ENCODE measurements at places on chromosomes 5 and 9.

- DNase-seq = no peak
These were observed 672.8 kb downstream of the ACTL7B start for GRCh38 chr9:108182950-108183381.

DNA sequence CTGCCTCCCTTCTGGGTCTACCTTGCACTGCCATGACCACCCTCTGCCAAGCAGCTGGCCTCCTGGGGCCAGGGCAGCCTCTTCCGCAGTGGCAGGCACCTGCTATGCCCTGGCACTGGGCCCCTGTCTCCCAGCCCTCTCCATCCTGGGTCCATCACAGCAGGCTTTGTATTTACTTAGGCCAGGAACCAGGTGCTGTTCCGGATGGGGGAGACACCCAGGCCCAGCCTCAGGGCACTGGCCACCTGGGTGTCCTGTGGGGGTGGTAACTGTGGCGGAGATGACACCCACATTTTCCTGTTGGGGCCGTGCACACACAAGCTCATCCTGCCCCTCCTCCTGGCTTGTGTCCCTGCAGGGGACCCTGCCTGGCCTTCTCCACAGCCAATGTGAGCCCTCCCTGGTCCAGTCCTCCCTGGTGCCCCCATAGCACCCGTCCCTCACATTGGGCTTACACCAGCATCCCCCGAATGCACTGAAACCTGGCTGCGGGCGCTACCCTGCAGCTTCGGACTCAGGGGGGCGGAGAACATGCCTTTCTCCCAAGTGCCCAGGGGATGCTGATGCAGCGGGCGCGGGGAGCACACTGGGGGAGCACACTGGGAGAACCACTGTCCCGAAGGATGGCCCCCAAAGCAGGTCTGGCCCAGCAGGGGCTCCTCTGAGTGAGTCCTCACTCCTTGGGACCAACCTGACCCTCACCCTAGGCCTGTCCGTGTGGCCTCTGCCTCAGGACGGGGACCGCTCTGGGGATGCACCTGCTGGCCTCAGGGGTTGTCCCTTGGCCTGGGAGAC lies 17.9 kb downstream of the FAM163B start:
- DNase-seq = no peak

DNA sequence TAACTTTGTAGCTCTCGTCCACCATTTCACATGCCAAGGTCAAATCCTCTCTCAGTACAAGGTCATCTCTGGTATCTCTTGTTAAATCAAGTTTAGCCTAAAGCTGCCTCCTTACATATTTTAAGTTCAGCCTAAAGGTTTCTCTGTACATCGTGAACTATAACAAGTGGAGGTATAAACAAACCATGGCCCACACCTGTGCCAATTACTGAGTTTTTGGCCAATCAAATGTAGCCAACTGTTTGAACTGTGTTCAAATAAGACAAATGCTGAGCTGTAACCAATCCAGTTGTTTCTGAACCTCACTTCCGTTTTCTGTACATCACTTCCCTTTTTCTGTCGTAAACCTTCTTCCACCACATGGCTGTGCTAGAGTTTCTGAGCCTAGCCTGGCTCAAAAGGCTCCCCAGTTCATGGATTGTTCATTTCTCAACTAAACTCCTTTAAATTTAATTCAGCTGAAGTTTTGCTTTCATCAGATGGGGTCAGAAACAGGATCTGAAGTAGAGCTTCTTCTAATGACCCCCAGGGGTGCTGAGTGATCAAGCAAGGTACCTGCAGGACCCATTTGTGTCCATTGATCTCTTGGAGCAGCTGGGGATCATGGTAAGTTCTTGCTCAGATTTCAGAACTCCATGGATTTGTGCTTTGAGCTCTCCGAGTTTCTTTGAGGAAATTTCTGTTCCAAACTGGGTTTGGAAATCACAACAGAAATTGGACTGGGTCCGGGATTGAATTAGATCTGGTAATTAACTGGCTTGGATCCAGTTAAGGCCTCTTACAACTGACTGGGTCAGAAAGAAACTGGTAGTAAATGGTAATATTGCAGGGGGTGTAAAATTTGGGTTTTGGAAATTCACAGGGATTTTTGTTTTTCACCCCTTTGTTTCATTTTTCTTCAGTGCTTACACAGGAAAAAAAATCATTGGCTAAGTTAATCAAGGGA lies 11.0 kb upstream of the NANS start:
- no peak for DNase-seq

DNA sequence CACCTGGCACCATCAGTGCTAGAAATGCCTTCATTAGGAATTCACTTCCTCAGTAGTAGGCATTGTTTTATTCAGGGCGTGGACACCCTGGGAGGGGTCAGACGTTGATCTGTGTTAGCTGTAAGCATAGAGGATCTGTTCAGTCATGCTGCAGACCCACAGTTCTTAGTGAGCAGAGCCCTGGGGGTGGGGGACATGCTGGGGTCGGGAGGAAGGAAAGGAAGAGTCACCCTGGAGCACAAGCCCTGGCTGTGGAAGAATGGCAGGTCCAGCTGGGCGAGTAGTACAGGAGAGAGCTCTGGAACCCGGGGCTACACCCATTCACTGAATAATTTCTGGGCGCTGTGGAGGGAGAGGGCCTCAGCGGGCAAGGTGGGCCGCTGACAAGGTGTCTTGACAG lies 172.5 kb downstream of the FSTL4 start:
- DNase-seq = no peak

DNA sequence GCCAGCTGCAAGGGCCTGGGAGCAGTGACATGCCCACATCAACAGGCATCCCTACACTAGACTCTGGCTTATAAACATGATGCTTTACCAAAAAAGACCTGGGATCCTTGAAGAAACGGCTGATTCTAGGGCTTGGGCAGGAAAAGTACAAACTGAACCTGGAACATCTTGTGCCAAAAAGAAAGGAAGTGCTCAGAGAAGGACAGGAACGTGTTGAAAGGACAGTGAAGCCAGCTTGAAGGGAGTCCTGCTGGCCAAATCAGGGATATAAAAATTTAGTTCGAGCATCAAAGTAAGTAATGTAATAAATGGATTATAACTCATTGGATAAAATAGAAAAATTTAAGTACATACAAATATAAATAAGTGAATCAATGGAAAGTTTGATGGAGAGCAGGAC lies 58.1 kb downstream of the ALDH7A1 start:
- DNase-seq = no peak

GRCh38 chr9:127866535-127866934 lies 10.9 kb downstream of the AK1 start:
- DNase-seq = no peak

GRCh38 chr5:142186857-142187594 lies 78.4 kb downstream of the NDFIP1 start:
- DNase-seq = no peak

DNA sequence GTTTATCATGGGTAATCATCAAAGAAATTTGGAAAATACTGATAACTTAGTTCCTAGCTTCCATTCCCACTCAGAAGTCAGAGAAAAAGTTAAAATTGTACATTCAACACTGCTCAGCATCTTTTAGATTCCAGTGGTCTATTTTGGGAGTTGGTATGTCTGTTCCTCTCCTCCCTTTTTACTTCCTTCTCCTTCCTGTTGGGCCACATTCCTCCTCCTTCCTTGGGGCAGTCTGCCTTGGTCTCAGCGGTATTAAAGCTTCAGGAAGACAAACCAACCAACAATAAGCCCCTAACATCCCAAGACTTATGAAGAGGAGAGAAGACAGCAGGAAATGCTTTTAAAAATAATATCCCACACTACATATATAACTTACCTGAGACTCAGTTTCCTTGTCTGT lies 49.9 kb upstream of the SSBP2 start:
- no peak for DNase-seq

- no peak for DNase-seq
These were observed 47.1 kb downstream of the BRINP1 start for GRCh38 chr9:119322184-119322583.

DNA sequence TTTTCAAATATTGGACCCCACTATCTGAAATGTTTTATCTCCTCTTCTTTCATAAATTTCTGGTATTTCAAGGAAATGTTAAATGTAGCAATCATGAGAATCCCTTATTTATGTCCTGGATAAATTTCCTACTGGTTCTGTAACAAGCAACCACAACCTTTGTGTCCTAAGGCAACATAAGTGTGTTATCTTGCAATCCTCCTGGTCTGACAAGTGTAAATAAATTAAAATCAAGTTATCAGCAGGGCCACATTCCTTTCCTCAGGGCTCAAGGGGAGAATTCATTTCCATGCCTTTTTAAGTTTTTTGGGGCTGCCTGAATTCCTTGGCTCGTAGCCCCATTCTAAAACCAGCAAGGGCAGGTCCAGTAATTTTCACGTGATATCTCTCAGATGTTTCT lies 83.2 kb downstream of the CDH9 start:
- no peak for DNase-seq

DNA sequence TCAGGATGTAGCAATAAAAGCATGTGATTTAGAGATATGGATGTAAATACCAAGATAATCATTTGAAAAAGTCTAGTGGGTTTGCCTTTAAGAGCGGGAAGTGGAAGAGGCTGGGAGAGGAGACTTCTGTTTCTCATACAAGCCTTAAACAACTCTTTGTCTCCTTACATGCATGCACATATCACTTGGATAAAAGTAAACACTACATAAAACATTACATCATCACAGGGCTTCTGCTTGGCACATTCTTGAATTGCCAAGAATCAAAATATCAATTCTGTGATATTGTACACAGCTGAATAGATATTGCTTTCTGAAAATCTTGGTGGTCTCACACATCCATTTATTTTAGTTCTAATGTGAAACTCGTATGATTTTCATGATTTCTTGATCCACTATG lies 57.6 kb downstream of the FOXD1 start:
- no peak for DNase-seq

DNA sequence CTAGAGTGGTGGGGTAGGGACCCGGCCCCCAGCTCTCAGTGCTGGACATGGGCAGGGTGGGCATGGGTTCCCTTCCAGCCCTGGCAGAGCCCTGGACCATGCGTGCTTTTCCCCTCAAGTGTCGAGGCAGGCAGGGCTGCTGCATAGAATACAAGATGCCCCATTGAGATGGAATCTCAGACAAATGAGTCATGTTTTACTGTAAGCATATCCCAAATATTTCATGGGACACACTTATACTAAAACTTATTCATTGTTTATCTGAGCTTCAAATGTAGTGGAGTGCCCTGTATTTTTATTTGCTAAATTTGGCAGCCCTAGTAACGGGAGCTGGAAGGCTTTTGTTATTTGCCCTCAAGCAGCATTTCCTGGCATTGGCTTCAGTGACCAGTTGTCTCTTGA lies 3.2 kb upstream of the RNU6ATAC start:
- DNase-seq = no peak

DNA sequence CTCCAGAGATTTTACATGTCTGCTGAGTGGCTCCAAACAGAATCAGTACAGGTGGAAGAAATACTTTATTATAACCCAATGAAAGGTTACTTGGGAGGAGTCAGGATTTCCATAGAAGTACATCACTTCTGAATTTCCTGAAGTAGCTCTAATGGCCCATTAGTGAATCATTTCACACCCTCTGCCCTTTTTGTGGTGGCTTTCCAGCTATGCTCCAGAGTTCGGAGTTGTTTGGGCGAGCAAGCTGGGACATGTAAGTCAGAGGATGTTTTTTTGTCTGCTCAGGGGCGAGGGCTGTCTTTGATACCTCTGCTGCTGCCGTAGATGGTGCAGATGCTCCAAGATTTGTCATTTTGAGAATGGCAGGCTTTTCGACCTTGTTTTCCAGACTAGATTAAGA lies 226.1 kb downstream of the GOLPH3 start:
- DNase-seq = no peak

DNA sequence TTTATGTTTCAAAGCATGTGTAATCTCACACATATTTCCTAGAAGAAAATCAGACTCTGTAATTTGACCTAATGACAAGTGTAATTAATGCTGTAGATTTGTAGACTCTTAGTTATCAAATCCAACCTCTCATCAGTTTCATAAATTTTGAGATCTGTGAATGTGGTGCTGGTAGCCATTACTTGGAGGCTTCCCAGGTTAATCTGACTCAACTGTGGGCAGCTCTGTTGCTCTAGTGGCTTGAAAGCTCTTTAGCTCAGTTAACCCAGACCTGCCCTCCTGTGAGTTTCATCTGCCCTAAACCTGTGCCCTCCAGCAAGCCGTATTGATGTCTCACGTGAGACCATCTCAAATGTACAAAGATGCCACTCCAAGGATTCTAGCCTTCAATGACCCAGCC lies 323.4 kb downstream of the FBXL7 start:
- no peak for DNase-seq

- no peak for DNase-seq
These were observed 273.7 kb downstream of the FANCC start for GRCh38 chr9:95043826-95044225.

GRCh38 chr5:51449026-51449425 lies 65.8 kb downstream of the ISL1 start:
- DNase-seq = no peak

- DNase-seq = no peak
These were observed 1019.0 kb downstream of the CDH18 start for GRCh38 chr5:18968966-18969365.

GRCh38 chr9:135085830-135086546 lies 1.5 kb upstream of the OLFM1 start:
- peak; percentile 70 for DNase-seq

- no peak for DNase-seq
These were observed 13.4 kb upstream of the UNC5A start for GRCh38 chr5:176796970-176797369.

- no peak for DNase-seq
These were observed 46.7 kb downstream of the VAV2 start for GRCh38 chr9:133945314-133945975.

- no peak for DNase-seq
These were observed 25.9 kb downstream of the BARX1 start for GRCh38 chr9:93929231-93929630.

- DNase-seq = no peak
These were observed 93.6 kb upstream of the TNC start for GRCh38 chr9:115211413-115212124.

DNA sequence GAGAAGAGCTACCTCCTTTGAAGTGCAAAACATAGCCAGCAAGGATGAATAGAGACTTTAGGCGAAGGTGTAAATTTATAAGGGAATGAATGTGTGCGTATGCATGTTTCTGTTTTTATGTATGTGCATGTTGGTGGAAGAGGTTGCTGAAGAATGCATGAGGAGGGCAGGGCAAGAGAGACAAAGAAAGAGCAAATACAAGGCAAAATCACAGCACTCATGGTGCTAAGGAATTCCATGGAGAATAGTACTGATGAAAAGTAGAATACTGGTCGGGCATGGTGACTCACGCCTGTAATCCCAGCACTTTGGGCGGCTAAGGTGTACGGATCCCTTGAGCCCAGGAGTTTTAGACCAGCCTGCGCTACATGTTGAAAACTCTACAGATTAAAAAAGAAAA lies 762.1 kb upstream of the PTPRD start:
- DNase-seq = no peak

- no peak for DNase-seq
These were observed 887.1 kb downstream of the MAT2B start for GRCh38 chr5:164392531-164392930.

DNA sequence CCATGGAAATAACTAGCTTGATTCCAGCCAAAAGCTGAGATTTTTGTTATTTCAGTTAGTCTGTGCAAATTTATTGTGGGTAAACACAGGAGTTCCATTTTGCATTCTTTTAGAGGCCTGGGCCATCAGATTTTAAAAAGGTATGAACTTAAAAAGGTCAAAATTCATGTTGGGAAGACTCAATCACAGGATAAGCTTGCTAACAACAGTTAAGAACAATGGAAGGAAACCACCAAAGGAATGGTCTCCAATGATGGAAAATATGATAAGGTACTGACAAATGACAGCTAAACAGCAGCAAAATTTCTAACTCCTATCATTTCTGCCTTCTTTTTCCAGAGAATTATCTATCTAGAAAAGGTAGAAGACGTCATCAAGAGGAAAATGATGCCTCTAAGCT lies 16.0 kb downstream of the ABITRAM start:
- DNase-seq = no peak

- peak; percentile 84 for DNase-seq
These were observed 15.0 kb downstream of the GLIPR2 start for GRCh38 chr9:36151316-36152210.

Measured in stimulated activated CD4-positive, alpha-beta T cell treated with anti-CD3 and anti-CD28 coated beads, Interleukin-2, amount 100 ng/mL, for 24 hours (primary cell).